ENCODE measurements at places on chromosomes 13 and 19. TPM values are rescaled to one million over a fixed set of nuclear protein-coding genes. Genes with fewer than 3 reads are reported as not detected.

- H3K4me3 ChIP-seq, result no peak overlapping the region
- no peaks in the 10 kb centered on the region for H3K27me3 ChIP-seq
- no peak overlapping the region for H3K27ac ChIP-seq
- H3K4me1 ChIP-seq, result no peaks in the 10 kb centered on the region
- no peak for DNase-seq
- peaks cover 12% of the 10 kb centered on the region for H3K36me3 ChIP-seq
These were observed 31.2 kb downstream of the BTBD2 start for GRCh38 chr19:1984357-1984756.

- H3K4me1 ChIP-seq, result no peaks in the 10 kb centered on the region
- no peak overlapping the region for H3K27ac ChIP-seq
- H3K4me3 ChIP-seq, result no peak overlapping the region
- no peak for DNase-seq
- H3K27me3 ChIP-seq, result no peaks in the 10 kb centered on the region
These were observed 12.5 kb downstream of the NLRP8 start for GRCh38 chr19:55959996-55960675.

- peak overlapping the region; percentile 98 for H3K4me3 ChIP-seq
- H3K4me1 ChIP-seq, result peaks cover 52% of the 10 kb centered on the region
- H3K27me3 ChIP-seq, result no peaks in the 10 kb centered on the region
- no peak for DNase-seq
These were observed 1.8 kb downstream of the AXL start for GRCh38 chr19:41220811-41221210.

DNA sequence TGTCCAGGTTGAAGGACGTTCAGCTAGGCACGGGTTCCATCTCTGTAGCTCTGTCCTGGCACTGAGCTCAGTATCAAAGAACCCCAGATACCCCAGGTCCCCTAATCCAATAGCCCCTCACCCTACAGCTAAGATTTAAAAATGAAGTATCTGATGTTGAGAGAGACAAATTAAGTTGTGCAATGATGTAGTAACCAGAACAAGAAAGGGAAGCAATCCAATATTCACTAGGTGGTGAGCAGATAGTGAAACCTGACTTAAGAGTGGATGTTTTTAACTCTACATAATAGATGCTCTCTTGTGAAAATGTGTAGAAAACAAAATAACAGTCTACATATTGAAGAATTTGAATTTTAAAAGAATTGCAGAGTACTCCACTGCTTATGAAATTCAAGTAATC, 1.8 kb downstream of the ACOD1 start:
- no peaks in the 10 kb centered on the region for H3K4me1 ChIP-seq
- no peak for DNase-seq
- H3K4me3 ChIP-seq, result no peak overlapping the region
- no peak overlapping the region for H3K27ac ChIP-seq
- H3K36me3 ChIP-seq, result no peaks in the 10 kb centered on the region

DACT3 gene
- total RNA-seq, result 19.8 TPM

DNA sequence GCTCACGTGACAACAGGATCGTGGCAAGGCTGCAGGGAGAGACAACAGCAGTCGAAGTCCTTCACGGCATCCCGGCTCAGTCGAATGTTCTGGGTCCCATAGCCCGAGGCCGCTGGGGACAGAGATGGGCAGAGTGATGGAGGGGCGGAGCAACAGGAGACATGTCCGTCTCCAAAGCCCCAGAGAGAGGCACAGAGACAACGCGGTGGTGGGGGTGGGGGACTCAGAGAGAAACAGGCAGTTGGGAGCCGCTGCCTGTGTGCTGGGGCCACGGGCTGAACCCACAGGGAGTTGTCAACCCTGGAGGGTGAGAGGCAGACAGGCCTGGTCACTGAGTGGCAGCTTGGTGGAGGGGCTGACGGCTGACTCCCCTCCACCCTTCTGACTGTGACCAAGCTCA, 20.4 kb downstream of the NOSIP start:
- DNase-seq, result no peak
- H3K36me3 ChIP-seq, result peaks cover 14% of the 10 kb centered on the region
- no peaks in the 10 kb centered on the region for H3K27me3 ChIP-seq
- H3K4me3 ChIP-seq, result no peak overlapping the region

DNA sequence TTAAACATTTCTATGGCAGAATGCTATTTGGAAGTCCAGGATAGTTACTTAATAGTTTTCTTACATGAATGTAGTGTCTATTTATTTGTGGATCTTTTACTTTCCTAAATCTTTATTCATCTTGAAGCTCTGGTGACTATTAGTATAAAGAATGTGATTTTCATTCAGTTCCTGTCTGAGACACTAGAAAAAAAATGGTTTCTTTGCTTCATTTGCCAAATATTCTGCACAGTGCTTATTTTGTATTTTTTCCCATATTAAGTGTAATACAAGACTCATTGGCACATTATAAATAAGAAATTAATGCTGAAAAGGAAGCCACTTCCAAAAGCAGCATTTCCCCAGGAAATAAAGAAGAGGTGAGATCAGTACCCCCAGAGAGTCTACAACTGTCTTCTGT, 109.8 kb downstream of the POSTN start:
- peak; percentile 71 for DNase-seq
- H3K27me3 ChIP-seq, result no peaks in the 10 kb centered on the region
- no peak overlapping the region for H3K4me3 ChIP-seq
- H3K36me3 ChIP-seq, result no peaks in the 10 kb centered on the region

CEACAM8 gene
- not detected for total RNA-seq

C5AR1 gene
- total RNA-seq, result 4.6 TPM

- no peak for DNase-seq
- H3K36me3 ChIP-seq, result no peaks in the 10 kb centered on the region
- no peaks in the 10 kb centered on the region for H3K27me3 ChIP-seq
- no peak overlapping the region for H3K27ac ChIP-seq
These were observed 5.0 kb downstream of the MVB12A start for GRCh38 chr19:17424743-17425365.

UBE2L5 gene
- not detected for total RNA-seq

- no peaks in the 10 kb centered on the region for H3K36me3 ChIP-seq
- peaks cover 20% of the 10 kb centered on the region for H3K4me1 ChIP-seq
- H3K27ac ChIP-seq, result no peak overlapping the region
- H3K27me3 ChIP-seq, result no peaks in the 10 kb centered on the region
- DNase-seq, result no peak
- H3K4me3 ChIP-seq, result no peak overlapping the region
These were observed 1.3 kb upstream of the KBTBD6 start for GRCh38 chr13:41133951-41134350.

Data from astrocyte (in vitro differentiated cells and primary cell).